Stimulated activated CD4-positive, alpha-beta T cell treated with anti-CD3 and anti-CD28 coated beads, Interleukin-1b, Interleukin-23, amount 100 ng/mL, for 1 hour (primary cell): ENCODE measurements at places on chromosomes 3 and 15.

- no peak for DNase-seq
Measured at GRCh38 chr15:38129531-38130204, 123.0 kb upstream of the SPRED1 start.

GRCh38 chr3:59189526-59189925 is 139.7 kb upstream of the CFAP20DC start:
- DNase-seq: no peak

- no peak for DNase-seq
Measured at GRCh38 chr3:42814914-42815507, 5.8 kb downstream of the ACKR2 start.

DNA sequence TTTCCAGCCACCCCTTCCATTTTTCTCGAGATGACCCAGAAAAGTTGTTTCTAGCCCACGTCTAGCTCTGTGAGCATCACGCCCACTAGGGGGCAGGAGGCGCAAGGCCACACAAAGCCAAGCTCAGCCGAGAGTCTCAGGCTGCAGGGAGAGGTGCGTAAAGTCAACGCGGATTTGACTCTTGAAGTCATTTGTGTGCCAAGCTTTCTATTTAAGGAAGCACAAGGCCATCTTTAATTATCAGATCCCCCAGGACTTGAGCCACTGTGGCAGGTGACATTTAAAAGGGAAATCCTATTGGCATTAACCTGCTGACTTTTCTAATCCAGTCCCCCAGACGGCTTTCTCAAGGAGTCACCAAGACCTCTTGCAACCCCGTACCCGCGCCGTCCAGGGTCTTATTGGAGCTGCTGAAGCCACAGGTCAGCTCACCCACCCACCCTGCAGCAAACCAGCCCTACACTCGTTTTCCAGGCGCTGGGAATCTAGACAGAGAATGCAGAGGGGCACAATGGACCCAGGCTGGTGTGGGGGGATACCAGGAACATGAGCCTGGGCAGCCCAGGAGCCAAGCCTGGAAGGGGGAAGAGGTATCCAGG is 62.1 kb downstream of the CAPN7 start:
- DNase-seq: peak; percentile 67

DNA sequence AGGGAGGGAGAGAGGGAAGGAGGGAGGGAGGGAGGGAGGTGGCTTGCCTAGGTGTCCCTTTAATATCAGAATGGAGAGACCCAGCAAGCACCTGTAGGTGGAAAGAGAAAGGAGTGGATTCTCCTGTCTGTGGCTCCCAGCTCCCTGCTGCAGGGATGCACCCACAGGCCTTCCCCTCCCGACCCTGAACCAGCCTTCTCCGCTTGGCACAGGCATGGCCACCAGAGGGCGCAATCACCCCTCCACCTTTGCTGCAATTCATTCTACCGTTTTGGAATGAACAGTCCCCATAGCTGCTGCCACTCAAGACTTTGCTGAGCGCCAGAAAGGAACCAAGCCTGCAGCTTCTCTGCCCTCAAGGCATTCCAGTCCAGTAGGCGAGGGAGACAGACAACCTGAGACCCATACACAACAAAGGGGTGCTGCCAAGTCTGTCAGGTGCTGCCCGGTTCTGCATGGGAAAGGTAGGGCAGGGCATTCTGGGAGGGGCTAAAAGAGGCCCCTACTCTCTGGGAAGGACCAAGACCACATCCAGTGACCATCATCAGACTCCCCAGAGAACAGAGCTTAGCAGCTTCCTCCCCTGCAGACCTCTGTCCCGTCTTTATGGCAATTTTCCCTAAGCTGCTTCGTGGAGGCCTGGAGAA is 4.9 kb downstream of the TLR9 start:
- DNase-seq: peak; percentile 87

GRCh38 chr15:98844261-98844660 is 163.3 kb downstream of the PGPEP1L start:
- no peak for DNase-seq

GRCh38 chr3:17874636-17875035 is 132.2 kb upstream of the TBC1D5 start:
- no peak for DNase-seq

DNA sequence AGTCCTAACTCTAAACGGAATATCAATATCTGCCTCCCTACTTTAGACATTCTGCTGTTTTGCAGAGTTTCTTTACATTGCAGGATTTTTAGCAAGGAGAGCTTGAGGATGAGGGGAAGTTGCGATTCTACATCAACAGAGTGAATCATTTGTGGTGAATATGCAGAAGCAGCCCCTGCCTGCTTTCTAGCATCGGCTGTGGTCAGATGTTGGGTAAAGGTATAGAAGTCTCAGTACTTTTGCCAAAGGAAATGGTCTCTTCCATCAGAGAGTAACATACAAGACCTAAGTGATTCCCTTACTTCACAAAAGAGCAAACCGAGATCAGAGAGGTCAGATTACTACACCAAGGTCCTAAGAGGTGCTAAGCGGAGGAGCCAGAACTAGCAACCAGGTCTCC is 15.2 kb downstream of the ST3GAL6 start:
- DNase-seq: no peak

DNA sequence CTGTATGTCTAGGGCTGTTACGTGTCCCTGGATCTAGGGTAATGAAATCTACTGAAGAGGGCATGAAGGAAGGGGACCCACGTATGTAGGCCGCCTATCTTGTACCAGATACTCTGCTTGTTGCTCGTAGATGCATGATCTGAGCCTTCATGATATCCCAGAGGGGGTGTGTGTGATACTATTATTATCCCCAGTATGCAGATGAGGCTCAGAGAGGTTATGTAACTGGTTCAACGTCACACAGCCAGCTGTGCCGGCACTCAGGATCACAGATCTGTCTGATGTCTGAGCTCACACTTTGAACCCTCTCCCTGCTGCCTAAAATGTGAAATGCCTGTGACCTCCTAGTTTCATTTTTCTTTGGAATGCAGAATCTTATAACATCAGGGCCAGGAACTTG is 36.2 kb upstream of the SEC13 start:
- no peak for DNase-seq

DNA sequence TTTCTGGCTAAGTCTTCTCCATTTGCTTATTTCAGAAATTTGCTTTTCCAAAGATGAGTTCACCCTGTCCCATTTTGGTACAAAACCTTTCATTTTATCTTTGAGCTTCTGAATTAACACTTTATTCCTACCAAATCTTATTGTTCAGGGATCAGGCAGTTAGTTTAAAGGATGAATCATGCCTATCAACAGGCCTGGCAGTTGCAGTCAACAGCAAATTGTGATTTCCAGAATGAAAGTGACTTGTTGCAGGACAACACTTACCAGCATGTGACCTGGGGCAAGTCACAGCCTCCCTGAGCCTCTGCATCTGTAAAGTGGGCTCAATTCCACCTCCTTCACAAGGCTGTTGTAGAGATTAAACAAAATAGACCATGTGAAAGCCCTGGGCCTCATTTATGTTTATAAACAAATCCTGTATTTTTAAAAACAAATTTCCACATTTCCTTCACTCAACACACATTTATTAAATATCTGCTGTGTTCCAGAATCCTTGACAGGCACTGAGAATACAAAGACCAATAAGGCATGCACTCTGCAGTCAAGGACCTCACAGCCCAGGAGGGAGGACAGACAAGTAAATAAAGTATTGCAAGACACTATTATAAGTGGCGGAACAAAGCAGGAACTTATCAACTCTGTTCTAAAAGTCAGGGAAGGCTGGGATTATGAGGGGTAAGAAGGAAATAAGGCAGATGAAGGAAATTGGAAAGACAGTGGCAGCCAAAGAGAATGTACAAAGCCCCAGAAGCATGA is 359.1 kb upstream of the IL12A start:
- no peak for DNase-seq

- no peak for DNase-seq
Measured at GRCh38 chr15:68700455-68701123, 120.1 kb downstream of the ANP32A start.

- DNase-seq: no peak
Measured at GRCh38 chr3:123424999-123425712, 23.7 kb downstream of the ADCY5 start.

DNA sequence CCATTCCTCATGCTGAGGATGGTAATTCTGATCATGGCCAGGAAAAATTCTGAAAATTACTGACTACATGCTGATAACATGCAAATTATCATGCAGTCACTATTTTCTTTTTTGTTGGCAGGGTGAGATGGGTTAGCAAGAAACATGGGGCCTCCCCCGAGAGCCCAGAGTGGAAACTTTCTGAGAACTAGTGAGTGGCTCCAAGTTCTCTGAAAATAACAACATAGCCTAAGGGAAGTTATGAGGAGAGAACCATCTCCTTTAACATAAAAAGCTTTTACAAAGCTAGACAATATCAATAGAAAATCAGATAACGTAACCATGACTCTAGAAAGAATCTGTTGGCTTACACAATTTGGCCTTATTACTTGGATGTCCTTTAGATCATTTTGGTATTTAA is 254.2 kb downstream of the PLOD2 start:
- DNase-seq: no peak

DNA sequence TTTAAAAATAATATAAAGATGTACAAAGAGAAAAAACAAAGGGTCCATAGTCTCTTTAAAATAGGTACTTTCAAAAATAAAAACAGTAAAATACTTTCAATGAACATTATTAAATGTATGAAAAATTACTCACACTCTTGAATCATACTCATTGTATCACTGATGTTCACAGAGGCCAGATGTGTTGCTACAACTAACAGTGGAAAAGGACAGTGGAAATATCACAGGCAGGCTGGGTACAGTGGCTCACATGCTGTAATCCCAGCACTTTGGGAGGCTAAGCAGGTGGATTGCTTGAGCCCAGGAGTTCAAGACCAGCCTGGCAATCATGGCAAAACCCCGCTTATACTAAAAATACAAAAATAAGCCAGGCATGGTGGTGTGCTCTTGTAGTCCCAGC is 26.8 kb downstream of the NPHP3 start:
- DNase-seq: no peak

DNA sequence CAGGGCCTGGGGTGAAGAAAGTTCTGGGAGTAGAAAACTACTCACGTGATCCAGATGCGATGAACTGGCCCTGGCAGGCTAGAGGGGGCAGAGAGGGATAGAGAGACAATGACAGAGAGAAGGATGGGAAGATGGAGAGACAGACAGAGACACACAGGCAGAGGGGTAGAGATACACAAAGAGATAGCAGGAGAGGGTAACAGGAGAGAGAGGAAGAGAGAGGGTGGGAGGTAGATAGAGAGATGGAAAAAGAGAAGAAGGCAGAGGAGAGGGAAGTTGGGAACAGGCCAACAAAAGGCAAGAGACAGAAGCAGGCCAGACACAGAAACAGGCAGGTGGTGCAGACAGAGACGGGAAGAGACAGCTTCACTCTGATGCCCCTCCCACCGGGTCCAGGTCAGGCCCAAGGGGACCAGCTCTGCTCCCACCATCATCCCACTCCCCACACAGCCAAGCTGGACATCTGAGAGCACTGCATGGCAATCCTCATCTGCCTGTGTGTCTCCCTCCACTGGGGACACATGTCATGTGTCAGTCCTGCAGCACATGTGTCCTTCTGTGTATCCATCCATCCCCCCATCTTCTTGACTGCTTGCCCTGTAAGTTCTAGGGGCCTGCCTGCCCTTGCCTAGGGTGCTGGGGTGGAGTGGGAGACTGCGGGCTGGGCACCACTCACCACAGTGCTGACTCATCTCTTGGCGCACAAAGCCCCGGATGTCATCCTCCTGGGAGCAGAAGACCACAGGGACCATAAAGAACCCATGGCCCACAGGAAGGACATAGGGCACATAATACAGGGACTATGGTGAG is 2.2 kb upstream of the UCN2 start:
- no peak for DNase-seq

GRCh38 chr3:12904951-12905315 is 63.6 kb upstream of the RPL32 start:
- DNase-seq: no peak

- no peak for DNase-seq
Measured at GRCh38 chr3:49030321-49030720, 1.1 kb upstream of the IMPDH2 start.

GRCh38 chr15:33801954-33802353 is 166.3 kb upstream of the CHRM5 start:
- no peak for DNase-seq
